ENCODE measurements at places on chromosomes 13 and 19. TPM values are rescaled to one million over a fixed set of nuclear protein-coding genes. Genes with fewer than 3 reads are reported as not detected.

The CCL25 gene
- not detected for total RNA-seq

The EXOSC5 gene
- total RNA-seq: 101 TPM

The JUNB gene
- 87.3 TPM for total RNA-seq

The CALR3 gene
- not detected for total RNA-seq

The ZNF726 gene
- total RNA-seq: 0.98 TPM

The IZUMO4 gene
- total RNA-seq: 0.17 TPM

The ZNF99 gene
- not detected for total RNA-seq

The SIGLEC5 gene
- total RNA-seq: not detected

The MAST1 gene
- 1.9 TPM for total RNA-seq

The RASAL3 gene
- not detected for total RNA-seq

The PSG6 gene
- 0.18 TPM for total RNA-seq

The METTL21C gene
- not detected for total RNA-seq

The CYSLTR2 gene
- total RNA-seq: not detected

The NXNL1 gene
- not detected for total RNA-seq

The B3GNT8 gene
- 0.25 TPM for total RNA-seq

The MLNR gene
- total RNA-seq: 0.54 TPM

The MPND gene
- 10.1 TPM for total RNA-seq

The DIRAS1 gene
- total RNA-seq: 4.3 TPM

The ZNF221 gene
- 0.53 TPM for total RNA-seq

The SOX1 gene
- total RNA-seq: not detected

The NMRK2 gene
- not detected for total RNA-seq

The THAP8 gene
- 5.2 TPM for total RNA-seq

The CYP4F12 gene
- 2.3 TPM for total RNA-seq

The ZNF534 gene
- not detected for total RNA-seq

The C19orf67 gene
- total RNA-seq: not detected

The KL gene
- 0.06 TPM for total RNA-seq

The IGFL2 gene
- total RNA-seq: 0.83 TPM

The LPAR2 gene
- 2.9 TPM for total RNA-seq

The ERICH4 gene
- total RNA-seq: not detected

The TRAPPC6A gene
- 31.7 TPM for total RNA-seq

The PRODH2 gene
- total RNA-seq: 0.18 TPM

The VSTM2B gene
- total RNA-seq: not detected

The CEACAM6 gene
- 26.1 TPM for total RNA-seq

The MZT1 gene
- total RNA-seq: 10.5 TPM

The CRTC1 gene
- total RNA-seq: 5.4 TPM

The CEBPA gene
- total RNA-seq: 9.8 TPM

The PSMC4 gene
- total RNA-seq: 287 TPM

The STOML3 gene
- not detected for total RNA-seq

The ZFR2 gene
- 0.48 TPM for total RNA-seq

The FGF22 gene
- total RNA-seq: 0.95 TPM

The LAIR2 gene
- total RNA-seq: not detected

The ACP7 gene
- 0.14 TPM for total RNA-seq

The CEACAM1 gene
- 1.8 TPM for total RNA-seq

The COX7A1 gene
- not detected for total RNA-seq

The CDK8 gene
- 9.2 TPM for total RNA-seq

The RUBCNL gene
- 0.07 TPM for total RNA-seq

The ATP1A3 gene
- total RNA-seq: 5.7 TPM

The MCF2L gene
- 0.31 TPM for total RNA-seq

The GFY gene
- 0.14 TPM for total RNA-seq

The SEMA6B gene
- 4.3 TPM for total RNA-seq

The SLC6A16 gene
- 1.2 TPM for total RNA-seq

The PEPD gene
- total RNA-seq: 127 TPM

The PLVAP gene
- not detected for total RNA-seq

Measured in A549 treated with RU486 at 1 μM for 4 hours (cell line).